CD4-positive, alpha-beta T cell treated with Interferon gamma for 1 hour (primary cell): ENCODE measurements at places on chromosomes 1 and 21.
A peak's percentile ranks its signal among the peaks of the same experiment; 100 is the strongest.

- no peak for DNase-seq
These were observed 1.0 kb downstream of the NPR1 start for GRCh38 chr1:153679337-153680119.

DNA sequence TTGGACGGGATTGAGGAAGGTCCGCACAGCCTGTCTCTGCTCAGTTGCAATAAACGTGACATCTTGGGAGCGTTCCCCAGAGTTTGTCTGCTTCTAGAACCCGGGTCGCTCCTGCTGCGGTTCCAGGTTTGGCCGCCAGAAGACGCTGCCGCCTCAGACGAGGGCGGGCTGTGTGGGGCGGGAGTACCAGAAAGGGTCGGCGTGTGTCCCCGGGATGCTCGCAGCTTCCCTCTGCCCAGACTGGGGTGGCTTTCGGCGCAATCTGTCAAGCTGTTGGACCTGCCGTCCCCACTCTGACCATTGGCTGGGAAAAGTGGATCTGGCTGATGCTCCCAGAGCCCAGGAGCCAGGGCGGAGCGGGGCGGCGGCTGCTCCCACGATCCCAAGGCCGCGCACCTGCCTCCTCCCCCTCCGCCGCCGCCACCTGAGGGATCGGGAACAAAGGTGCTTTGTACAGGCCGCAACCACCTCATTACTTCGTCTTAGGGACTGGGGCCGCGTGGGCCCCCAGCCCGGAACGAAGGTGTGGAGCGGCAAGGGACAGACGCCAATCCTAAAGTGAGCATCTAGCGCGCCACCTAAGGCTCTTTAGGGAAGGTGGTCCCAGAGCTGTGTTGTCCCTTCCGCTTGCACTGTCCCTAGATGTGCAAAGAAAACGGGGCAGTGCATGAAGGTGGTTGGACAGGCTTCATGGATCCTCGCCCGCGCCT, 683 bp upstream of the EFNA4 start:
- DNase-seq = peak; percentile 72

GRCh38 chr21:37845535-37845934, 70.7 kb downstream of the KCNJ6 start:
- DNase-seq = no peak

GRCh38 chr1:207298186-207298585, 23.3 kb upstream of the CD55 start:
- no peak for DNase-seq

DNA sequence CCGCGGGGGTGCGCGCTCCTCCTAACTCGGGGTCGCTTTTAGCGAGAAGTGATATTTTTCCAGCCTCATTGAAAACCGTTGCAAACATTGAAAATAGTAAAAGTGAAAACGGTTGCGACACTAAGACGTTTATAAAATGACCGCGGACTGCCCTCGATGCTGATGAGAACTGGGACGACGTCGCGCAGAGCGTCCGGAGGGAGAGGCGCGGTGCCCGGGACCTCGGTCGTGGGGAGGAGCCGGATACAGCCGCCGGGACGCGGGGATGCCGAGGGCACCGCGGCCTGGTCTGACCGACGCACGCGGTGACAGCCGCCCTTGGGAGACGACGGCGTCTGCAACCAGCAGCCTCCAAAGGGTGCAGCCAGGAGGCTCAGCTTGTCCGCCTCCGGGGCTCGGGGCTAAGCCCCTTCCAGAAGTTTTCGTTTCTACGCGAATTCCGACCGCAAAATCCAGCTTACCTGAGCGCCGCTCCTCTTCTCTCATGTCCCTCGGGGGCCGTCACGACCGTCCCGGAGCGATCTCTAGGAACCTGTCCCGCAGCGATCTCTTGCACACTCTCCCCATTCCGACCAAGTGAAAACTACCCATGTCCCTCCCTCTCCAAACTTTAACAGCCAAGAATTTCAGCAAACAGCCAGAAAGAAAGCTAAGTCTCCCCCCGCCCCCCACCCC, 144.4 kb upstream of the ETS2 start:
- DNase-seq = no peak

DNA sequence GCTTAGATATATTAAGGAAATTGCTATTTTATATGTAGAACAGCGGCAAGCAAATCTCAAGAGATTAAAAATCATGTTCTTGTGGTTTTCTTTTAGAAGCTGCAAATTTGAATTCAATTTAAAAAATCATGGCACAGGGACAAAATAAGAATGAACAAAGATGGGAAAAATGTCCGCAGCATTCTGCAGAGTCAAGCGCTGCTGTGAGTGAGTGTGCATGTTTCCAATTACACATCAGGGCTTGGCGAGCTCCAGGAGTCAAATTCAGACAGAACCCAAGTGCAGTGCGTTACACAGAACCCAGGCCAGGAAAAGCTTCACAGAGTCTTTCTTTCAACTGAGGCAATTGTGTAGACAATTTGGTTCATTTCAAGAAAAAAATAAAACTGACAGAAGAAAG, 33.3 kb upstream of the ERG start:
- DNase-seq = no peak

- DNase-seq = no peak
These were observed 58.7 kb downstream of the DIP2A start for GRCh38 chr21:46517361-46517760.

- no peak for DNase-seq
These were observed 7.4 kb downstream of the HMCN1 start for GRCh38 chr1:185741551-185741950.

DNA sequence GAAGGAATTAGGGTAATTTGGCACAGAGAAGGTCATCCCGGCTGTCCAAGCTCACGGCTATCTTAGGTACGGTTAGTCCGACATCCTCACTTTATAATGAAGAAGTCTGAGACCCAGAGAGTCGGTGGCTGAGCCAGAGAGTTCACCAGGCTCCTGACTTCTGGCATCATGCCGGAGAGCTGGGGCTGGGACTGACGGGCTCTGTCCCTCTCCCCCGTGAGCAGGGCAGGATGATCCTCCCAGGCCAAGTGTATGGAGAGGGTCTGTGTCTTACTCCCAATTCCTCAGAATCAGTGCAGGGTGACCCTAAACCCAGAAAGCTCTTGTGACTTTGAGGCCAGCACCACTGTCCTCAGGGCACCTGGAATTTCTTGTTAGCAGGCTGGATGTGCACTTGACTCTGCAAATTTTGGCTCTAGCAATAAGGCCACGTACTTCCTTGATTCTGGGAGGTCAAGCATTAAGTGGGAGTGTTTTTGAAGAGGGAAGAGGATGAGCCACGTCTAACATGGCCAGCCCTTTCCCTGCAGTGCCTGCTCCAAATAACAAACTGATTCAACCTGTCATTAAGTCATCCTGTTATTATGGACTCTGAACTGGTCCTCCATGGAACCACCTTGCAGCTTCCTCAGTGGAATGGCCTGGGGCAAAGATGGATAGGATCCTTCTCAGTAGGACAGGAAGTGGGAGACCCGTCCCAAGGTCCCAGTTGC, 20.8 kb upstream of the BTG2 start:
- DNase-seq = no peak

DNA sequence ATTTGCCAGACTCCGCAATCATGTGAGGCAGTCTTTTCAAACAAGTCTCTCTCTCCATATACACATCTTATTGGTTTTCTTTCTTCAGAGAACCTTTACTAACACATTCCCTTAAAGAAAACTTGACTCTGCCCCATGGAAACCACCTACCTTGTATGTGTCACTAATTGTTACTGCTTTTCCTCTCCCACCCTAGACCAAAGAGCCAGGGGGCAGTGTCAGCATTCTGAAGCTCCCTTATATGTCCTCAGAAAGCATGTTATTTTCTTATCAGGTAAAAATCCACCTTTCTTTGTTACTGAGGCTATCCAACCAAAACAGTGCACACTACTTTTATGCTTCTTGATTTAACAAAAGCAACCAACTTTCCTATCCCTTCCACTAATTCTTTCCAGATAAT, 98.9 kb upstream of the SLC5A9 start:
- no peak for DNase-seq

DNA sequence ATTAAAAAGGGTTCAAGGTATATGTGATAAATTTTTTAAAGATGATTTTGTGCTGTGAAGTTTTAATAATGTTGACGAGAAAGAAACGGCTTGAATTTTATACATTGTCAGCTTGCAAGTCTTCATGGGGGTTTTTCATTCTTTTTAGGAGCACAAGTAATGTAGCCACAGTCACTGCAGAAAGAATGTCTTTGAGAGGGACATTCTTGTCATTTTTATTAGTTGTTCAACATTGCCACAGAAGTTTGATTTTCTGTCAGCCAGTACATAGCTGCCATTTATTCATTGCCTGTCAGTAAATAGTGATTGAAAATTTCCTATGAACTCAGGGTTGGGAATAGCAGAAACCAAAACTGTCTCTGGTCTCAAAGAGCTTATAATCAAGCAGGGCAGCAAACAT, 156.3 kb downstream of the DHRS3 start:
- no peak for DNase-seq
